RWPE2 (cell line): ENCODE measurements at places on chromosomes 12 and 14.

DNA sequence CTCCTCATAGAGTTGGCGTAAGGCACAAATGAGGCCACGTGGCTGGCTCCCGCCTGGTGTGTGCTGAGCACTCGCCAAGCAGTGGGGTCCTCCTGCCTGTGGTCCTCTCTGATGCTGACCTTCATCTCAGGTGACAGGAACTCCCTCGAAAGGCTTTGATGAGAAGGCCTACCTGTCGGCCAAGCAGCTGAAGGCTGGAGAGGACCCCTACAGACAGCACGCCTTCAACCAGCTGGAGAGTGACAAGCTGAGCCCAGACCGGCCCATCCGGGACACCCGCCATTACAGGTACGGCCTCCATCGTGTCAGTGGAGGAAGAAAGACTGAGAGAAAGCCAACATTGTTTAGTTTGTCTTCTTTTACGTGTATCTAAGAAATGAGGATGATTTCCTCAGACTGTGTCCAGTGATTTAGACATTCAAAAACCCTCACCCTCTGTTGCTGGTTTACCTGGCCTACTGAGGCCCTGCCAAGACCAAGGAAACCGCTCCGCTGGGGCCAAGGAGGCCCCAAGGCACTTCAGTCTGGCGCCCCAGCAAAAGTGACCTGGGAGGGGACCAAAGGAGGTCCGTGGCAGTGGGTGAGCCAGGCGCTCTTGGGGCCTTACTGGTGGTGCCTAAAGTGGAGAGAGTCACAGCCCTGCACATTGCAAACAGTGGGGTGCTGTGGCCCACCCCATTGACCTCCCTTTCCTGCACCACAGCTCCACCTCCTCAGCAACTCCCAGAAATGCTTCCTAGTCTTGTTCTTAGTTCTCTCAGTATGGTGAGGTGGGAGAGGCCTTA lies 60.8 kb downstream of the GALNT16 start:
- peak; percentile 57 for DNase-seq

DNA sequence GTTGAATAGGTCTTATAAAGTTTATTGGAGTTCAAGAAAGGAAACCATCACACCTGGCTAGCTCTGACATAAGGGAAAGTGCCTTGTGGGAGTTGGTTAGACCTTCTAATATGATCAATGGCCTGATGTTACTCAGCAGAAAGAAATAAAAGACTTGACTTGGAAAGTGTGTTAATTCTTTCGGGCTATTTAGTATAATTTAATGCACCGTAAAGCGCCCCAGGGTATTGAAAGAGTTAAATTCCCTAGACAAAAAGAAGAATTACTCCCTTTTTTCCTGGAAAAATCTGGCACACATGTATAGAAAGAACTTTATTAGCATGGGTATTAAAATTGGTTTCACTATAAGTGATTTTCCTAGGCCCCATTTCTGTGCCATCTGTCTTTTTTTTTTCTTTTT lies 1125.7 kb upstream of the FLRT2 start:
- DNase-seq, result no peak

GRCh38 chr14:82911930-82912329 lies 1378.3 kb upstream of the SEL1L start:
- DNase-seq, result no peak

- DNase-seq, result peak; percentile 72
Measured at GRCh38 chr14:59464486-59465315, 479 bp downstream of the GPR135 start.

GRCh38 chr14:69346710-69347109 lies 51.4 kb downstream of the ERH start:
- no peak for DNase-seq
